ENCODE measurements at places on chromosomes 12 and 14. TPM values are rescaled to one million over a fixed set of nuclear protein-coding genes. Genes with fewer than 3 reads are reported as not detected.
A peak's percentile ranks its signal among the peaks of the same experiment; 100 is the strongest.

DNA sequence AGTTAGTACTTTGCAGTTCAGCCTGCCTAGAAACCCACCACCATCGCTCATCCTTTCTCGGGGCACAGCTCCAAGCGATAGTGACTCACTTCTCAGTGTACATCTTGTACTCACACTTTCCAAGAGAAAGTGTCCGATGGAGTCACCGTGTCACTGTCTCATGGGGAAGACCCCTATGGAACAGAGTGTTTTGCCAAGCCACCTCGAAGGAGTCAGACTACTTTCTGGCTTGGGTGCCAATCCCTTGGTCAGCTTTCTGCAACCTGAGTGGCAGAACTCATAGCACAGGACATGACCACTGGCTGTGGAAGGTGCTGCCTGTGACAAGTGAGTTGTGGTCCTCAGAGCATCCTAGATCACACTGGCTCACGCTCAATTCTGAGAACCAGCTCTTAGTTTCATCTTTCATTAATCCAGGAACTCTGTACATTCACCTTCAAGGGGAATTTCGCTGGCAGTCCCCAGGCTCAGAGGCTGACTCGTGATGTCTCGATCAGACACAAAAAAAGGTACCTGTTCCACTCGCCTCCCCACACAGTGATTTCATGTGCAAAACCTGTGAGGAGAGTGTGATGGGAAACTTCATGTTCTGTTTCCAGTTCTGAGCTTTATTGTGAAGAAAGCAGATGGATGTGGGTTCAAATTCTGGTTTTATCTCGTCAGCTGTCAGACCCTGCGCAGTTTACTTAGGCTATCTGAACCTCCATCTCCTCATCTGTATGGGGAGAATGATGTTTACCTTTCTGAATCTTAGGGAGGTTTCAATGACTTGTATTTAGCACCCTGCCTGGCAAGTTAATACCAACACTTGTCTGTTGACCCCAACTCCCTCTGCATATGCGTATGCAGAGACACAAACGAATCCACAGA, 127.3 kb upstream of the CCND2 start:
- peak overlapping the region; percentile 12 for H3K27ac ChIP-seq
- no peaks in the 10 kb centered on the region for H3K36me3 ChIP-seq
- H3K27me3 ChIP-seq = no peaks in the 10 kb centered on the region
- no peak for DNase-seq
- peaks cover 33% of the 10 kb centered on the region for H3K4me1 ChIP-seq
- H3K4me3 ChIP-seq = no peak overlapping the region

DNA sequence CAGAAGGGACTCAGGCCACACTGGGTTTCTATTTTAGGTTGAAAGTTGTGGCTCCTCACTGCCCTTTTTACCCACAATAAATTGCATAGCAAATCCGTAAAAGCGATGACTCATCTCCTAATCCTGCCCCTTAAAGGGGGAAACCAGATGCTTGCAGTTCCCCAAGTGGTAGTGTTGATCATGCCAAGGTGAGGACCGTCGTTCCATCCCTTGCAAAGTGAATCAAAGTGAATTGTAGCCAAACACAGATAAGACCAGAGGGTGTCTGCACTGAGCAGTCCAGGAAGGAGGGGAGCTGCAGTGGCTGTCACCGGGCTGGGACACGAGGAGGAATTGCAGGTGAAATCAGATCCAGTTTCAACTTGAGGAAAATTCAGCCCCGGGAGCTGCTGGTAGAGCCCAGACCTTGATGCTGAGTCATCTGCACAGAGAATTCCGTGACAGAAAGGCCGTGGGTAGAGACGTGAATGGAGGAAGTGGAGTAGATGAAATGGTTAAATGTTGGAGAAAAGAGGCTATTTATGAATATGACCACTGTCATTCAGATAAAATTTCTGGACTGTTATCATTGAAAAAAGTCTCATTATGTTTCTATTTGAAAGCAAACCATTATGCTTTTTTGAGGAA, 44.2 kb upstream of the MMP17 start:
- H3K4me1 ChIP-seq = no peaks in the 10 kb centered on the region
- H3K27ac ChIP-seq = no peak overlapping the region
- no peak overlapping the region for H3K4me3 ChIP-seq
- peaks cover 77% of the 10 kb centered on the region for H3K36me3 ChIP-seq
- DNase-seq = no peak
- H3K27me3 ChIP-seq = no peaks in the 10 kb centered on the region

DNA sequence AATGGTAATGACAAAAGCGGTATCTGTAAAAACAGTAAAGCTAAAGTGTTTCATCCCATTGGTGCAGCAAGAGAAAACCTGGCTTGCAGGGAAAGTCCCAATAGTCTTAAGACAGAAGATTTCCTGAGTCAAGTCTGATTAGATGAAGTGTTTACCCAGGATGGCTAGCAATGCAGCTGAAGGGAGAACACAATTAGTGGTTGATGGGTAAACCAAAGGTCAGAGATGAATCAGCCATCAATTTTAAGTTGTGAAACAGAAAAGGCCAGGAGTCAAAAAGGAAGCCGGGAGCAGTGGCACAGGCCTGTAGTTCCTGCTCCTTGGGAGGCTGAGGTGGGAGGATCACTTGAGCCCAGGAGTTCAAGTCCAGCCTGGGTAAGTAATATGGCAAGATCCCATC, 52.6 kb downstream of the SEC23A start:
- H3K27ac ChIP-seq = no peak overlapping the region
- H3K4me1 ChIP-seq = no peaks in the 10 kb centered on the region
- no peak overlapping the region for H3K4me3 ChIP-seq
- DNase-seq = no peak

DNA sequence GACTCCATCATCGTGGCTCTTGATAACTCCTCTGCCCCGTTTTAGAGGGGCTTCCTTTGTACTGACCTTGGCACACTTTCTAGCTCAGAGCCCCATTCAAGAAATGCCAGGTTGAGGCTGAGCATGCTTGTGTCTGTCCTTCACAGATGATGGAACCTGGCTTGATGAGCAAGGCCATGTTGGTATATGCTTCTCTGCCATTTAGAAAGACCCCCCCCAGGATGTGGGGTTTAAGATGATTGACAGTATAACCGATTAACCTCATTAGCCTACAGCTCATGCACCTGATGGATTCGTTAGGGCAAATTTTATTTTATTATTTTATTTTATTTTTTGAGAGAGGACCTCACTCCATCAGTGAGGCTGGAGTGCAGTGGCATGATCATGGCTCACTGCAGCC, 21.0 kb downstream of the BATF start:
- peak overlapping the region; percentile 99 for H3K27ac ChIP-seq
- peak overlapping the region; percentile 77 for H3K4me3 ChIP-seq
- H3K4me1 ChIP-seq = peaks cover 40% of the 10 kb centered on the region
- DNase-seq = no peak

- no peak overlapping the region for H3K4me3 ChIP-seq
- H3K4me1 ChIP-seq = peaks cover 44% of the 10 kb centered on the region
- H3K36me3 ChIP-seq = peaks cover 13% of the 10 kb centered on the region
- no peak for DNase-seq
- no peaks in the 10 kb centered on the region for H3K27me3 ChIP-seq
- H3K27ac ChIP-seq = peak overlapping the region; percentile 58
Observed at GRCh38 chr12:111440631-111441030, 34.9 kb downstream of the SH2B3 start.

DNA sequence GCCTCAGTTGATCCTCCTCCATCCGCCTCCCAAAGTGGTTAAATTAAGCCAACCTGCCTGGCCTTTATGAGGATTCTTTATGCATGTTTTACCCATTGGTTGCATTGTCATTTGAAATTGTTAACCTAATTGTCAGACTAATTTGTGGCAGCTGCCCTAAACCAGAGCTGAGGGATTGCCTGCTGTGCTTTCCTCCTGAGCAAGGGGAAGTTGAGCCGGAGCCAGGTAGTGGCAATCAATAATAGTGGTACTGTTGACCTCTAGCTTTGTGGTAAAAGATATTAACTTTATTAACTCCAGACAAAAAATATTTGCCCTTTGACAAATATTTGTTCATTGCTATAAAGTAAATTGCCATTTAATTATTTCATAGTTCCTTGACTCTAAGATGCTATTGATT, 5.6 kb upstream of the HEBP1 start:
- H3K27ac ChIP-seq = no peak overlapping the region
- DNase-seq = no peak
- H3K27me3 ChIP-seq = peaks cover 20% of the 10 kb centered on the region
- no peak overlapping the region for H3K4me3 ChIP-seq
- peaks cover 11% of the 10 kb centered on the region for H3K4me1 ChIP-seq

DNA sequence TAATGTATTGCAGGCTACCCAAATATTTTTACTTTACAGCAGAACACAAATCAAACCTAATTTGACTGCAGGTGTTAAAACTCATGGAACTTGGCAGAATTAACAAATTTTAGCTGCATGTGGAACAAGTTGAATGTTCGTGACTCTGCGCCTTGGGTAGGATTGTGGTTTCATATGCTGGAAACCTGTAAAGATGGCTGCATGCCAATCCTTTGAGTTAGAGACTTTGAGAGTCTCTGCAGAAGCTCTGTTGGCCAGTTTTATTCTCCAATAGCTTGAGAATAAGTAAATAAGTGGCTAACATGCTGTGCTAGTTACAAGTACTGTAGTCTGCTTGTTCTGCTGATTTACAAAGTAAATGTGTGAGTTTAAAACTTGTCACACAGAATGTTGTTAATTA, 77.8 kb downstream of the PDE6H start:
- no peak overlapping the region for H3K27ac ChIP-seq
- DNase-seq = no peak
- no peaks in the 10 kb centered on the region for H3K36me3 ChIP-seq
- H3K4me1 ChIP-seq = peaks cover 3% of the 10 kb centered on the region

GRCh38 chr14:102768223-102769048, 8.8 kb upstream of the TRAF3 start:
- peaks cover 3% of the 10 kb centered on the region for H3K27me3 ChIP-seq
- peaks cover 7% of the 10 kb centered on the region for H3K4me1 ChIP-seq
- no peaks in the 10 kb centered on the region for H3K36me3 ChIP-seq

- no peak overlapping the region for H3K4me3 ChIP-seq
- H3K36me3 ChIP-seq = no peaks in the 10 kb centered on the region
- no peaks in the 10 kb centered on the region for H3K27me3 ChIP-seq
- no peak overlapping the region for H3K27ac ChIP-seq
Observed at GRCh38 chr12:124963211-124963610, 25.7 kb downstream of the DHX37 start.

DNA sequence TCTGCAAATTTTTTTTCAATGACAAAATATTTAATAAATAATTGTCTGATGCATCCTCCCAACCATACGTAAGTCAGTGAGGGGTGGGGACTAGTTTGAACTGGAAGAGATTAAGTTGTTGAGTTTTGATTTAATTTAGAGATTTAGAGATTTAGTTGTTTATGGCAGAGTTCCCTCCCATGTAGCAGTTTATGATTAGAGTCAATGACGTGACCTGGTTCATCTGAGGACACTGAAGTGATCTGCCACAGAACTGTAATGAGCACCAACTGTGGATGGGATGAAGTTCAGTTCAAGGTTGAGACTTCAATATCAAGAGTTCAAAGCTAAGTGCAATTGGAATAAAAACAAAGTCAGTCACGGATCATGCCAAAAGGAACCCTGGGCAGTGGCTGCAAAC, 609.3 kb downstream of the NOVA1 start:
- H3K4me1 ChIP-seq = no peaks in the 10 kb centered on the region
- H3K4me3 ChIP-seq = no peak overlapping the region
- no peak overlapping the region for H3K27ac ChIP-seq
- peaks cover 11% of the 10 kb centered on the region for H3K36me3 ChIP-seq
- no peak for DNase-seq

DNA sequence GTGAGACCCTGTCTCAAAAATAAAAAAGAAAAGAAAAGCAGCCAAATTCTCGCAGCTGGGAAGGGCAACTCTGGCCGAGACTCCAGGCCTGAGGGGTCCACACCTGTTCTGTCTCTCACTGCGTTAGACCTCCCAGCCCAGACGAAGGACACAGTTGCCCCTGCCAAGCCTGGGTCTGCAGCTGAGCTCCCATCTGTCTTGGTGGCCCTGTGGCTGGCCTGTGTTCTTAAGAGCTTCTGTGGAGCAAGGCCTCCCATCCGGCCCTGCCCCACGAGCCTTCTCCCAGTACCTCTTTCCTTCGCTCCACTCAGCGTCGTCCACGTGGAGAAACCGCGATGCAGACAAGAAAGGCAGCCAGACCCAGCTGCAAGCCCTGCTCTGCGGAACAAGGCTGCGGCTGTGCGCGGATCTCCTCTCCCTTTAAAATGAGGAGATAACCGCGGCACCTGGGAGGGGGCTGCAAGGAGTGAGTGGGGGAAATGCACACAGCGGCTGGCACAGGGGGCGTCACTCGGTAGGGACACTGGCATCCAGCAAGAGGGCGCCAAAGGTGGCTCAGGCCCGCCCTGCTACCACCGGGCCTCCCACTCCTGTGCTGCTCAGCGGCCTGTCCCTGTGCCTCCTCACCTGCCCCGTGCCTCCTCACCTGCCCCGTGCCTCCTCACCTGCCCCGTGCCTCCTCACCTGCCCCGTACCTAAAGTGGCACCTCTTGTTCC, 42.4 kb downstream of the LRRC74A start:
- H3K36me3 ChIP-seq = no peaks in the 10 kb centered on the region
- H3K4me3 ChIP-seq = no peak overlapping the region
- DNase-seq = no peak

DNA sequence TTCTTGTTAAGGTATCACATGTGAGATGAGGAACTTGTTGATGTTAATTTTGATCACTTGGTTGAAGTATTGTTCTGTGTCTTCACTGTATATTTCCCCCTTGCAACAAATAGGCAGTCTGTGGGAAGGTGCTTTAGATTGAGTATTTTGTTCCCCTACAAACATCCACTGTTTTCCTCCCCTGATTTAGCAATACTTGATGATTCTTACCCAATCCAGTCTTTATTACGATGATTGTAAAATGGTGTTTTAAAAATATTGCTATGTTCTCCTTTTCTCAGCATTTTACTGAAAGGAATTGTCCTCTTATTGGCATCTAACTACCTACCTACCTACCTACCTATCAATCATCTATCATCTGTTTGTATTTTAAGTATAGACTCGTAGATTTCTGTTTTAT, 66.3 kb downstream of the ETNK1 start:
- no peaks in the 10 kb centered on the region for H3K27me3 ChIP-seq
- no peak overlapping the region for H3K4me3 ChIP-seq
- H3K27ac ChIP-seq = peak overlapping the region; percentile 32
- DNase-seq = no peak
- no peaks in the 10 kb centered on the region for H3K36me3 ChIP-seq

- H3K27me3 ChIP-seq = no peaks in the 10 kb centered on the region
- H3K4me3 ChIP-seq = no peak overlapping the region
- DNase-seq = no peak
- no peak overlapping the region for H3K27ac ChIP-seq
- no peaks in the 10 kb centered on the region for H3K4me1 ChIP-seq
Observed at GRCh38 chr14:99572173-99572999, 31.6 kb downstream of the CCDC85C start.

DNA sequence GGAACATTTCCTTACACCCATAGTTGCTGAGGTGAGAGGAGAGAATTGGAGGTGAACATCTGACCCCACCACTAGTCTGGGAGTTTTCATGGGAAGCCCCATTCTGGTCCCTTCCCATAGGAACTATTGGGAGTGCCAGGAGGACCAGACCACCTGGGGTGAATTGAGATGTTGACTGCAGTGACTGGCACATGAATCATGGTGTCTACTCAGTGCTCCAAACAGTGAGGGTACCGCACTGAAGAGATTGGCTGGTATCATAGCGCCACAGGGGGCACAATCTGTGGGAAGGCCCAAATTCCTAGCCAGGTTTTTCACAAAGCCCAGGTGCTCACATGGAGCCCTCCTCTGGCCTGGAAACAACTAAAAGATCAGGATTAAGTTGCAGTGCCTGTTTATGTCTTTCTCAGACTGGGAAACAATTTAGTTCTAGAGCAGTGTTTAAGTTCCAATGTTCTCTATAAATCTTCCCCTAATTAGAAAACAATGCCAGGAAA, 3.7 kb upstream of the RNASE9 start:
- no peak overlapping the region for H3K27ac ChIP-seq
- H3K27me3 ChIP-seq = no peaks in the 10 kb centered on the region
- no peaks in the 10 kb centered on the region for H3K36me3 ChIP-seq
- peaks cover 3% of the 10 kb centered on the region for H3K4me1 ChIP-seq

DBX2 gene
- not detected for total RNA-seq

RAPGEF3 gene
- 0.63 TPM for total RNA-seq

ADGRD1 gene
- total RNA-seq = 0.34 TPM

CCDC177 gene
- total RNA-seq = not detected

ABCC9 gene
- total RNA-seq = not detected
